ENCODE measurements at places on chromosomes 5 and 9.
A peak's percentile ranks its signal among the peaks of the same experiment; 100 is the strongest.

- no peak for DNase-seq
Measured at GRCh38 chr9:36560771-36561170, 11.9 kb upstream of the MELK start.

DNA sequence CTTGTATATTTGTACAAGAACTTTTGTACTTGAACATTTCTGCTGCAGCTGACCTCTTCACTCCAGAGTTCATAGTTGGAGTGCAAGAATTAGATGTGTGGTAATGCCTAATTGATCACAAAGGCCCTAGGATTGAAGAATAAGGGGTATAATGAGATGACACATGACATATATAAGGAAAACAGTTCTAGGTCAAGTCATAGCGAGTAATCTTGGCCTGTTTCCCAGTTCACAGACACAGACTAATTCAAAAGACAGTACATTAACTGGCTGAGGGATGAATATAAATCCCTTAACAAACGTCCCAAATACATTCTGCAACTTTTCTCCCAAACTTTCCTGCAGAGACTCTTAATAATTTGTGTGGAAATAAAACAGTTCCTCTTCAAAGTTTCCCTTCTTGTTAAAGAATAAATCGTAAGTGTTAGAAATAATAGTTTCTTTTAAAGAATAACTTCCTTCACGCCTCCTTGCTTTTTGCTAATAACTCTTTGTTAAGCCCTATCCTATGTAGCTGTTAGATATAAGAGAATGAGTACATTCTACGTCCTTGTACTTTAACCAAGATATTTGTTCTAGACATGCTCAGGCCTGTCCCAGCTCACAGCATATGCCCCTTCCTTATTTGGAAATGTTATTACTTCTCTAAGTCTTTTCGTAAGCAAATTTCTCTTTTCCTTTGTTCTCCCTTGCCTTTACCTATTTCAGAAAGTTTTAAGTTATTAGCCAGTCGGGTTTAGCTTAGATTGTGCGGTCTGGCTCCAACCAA lies 556.4 kb upstream of the CTNND2 start:
- no peak for DNase-seq

- peak; percentile 64 for DNase-seq
Measured at GRCh38 chr5:10307206-10308148, at the start of gene CMBL. TSS of gene CMBL (minus strand) at chr5:10307902. CDS start at chr5:10290762, 17,140 bp downstream.

GRCh38 chr9:129835860-129836223 lies 584 bp downstream of the USP20 start:
- DNase-seq = no peak

DNA sequence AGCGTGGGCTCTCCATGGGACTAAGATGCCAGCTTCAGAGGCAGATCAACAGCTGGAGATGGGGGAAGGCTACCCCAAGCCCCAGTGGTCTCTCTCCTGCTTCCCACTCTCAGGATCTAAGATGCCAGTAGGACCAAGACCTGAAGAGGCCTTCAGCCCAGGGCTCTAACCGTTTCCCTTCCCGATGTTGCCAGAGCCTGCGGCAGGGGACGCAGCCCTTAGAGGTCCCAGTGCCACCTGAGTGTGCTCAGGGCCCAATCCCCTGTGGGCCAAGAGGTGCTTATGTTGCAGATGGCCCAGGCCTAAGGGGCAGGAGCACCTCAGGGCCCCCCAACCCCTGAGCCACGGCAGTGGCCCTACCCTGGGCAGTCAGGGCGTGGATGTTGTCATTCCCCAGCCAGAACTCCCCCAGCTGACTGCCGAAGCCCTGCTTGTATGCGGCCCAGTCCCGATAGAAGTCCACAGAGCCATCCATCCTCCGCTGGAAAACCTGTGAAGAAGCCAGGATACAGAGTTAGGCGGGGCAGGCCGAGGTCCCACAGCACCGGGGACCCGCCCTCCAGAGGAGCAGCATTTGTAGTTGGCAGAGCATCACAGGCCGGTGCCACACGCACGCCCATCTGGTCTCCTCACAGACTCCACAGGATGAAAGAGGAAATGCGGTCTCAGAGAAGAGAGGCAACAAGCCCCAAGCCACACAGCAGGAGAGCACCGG lies 5.4 kb downstream of the FCN1 start:
- peak; percentile 35 for DNase-seq

- DNase-seq = peak; percentile 81
Measured at GRCh38 chr9:69180670-69181069, 6.6 kb downstream of the TJP2 start.

DNA sequence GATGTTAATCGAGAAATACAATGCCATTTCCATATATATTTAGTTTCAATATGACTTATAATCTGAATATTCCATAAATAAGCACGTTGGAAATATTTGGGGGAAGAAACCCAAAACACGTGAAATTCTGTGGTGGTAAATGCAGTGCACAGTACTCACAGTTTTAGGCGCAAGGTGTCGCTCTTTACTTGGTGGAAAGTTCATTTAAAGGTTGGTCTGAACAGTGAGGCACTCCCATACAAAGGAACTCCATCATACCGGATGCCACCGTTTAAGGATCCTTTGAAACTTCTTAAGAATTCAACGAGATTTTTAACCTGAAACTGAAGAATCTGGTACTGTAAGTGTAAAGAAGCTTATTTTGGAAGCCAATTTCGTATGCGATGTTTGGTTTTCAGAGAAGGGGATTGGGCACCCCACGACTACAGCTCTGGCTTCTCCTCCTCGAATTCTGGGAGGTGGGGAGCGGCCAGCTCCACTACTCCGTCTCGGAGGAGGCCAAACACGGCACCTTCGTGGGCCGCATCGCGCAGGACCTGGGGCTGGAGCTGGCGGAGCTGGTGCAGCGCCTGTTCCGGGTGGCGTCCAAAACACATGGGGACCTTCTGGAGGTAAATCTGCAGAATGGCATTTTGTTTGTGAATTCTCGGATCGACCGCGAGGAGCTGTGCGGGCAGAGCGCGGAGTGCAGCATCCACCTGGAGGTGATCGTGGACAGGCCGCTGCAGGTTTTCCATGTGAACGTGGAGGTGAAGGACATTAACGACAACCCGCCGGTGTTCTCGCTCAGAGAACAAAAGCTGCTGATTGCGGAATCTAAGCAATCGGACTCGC lies at the start of gene PCDHA11:
TSS of gene PCDHA11 (plus strand) at position 237 of the 834 bp plus-strand sequence. CDS start at position 384, 147 bp downstream.
- no peak for DNase-seq

GRCh38 chr5:79585116-79585515 lies 27.1 kb upstream of the TENT2 start:
- no peak for DNase-seq

Measured in ureter (tissue), 1 donor.